Endodermal cell (in vitro differentiated cells): ENCODE measurements at places on chromosomes 12 and 14.

DNA sequence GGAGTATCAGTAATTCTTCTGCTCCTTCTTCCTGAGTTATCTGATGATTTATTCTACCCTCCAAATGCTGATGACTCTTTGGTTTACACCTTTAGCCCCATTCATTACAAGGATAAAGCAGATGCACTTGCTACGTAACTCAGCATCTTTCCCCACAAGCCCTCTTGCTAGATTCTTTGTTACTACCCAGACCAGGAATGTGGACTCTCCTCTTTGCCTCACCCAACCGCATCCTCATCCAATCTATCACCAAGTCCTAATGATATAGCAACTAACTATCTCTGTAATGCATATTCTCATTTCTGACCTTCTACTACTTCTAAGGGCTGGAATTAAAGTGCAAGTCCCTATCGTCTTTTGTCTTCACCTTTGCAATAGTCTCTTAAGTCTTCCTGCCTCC lies 9.2 kb downstream of the KRT1 start:
- DNase-seq, result no peak

DNA sequence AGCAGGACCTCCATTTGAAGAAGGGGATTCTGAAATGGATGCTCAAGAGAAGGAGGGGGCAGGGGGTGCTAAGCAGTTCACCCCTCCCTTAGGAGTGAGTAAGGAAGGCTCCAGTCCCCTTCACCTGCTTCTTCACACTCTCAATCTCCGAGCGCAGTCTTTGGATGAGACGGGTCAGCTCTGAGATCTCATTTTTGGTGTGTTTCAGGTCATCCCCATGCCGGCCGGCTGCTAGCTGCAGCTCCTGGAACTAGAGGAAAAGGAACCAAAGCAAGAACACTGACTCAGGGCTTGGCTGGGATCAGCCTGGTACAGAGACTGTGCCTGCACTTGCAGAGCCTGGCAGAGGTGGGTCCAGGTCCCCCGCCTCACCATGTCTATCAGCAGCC lies 7.3 kb downstream of the KRT73 start:
- DNase-seq, result peak; percentile 32

- no peak for DNase-seq
These were observed 62.6 kb upstream of the BICD1 start for GRCh38 chr12:32043928-32044549.

DNA sequence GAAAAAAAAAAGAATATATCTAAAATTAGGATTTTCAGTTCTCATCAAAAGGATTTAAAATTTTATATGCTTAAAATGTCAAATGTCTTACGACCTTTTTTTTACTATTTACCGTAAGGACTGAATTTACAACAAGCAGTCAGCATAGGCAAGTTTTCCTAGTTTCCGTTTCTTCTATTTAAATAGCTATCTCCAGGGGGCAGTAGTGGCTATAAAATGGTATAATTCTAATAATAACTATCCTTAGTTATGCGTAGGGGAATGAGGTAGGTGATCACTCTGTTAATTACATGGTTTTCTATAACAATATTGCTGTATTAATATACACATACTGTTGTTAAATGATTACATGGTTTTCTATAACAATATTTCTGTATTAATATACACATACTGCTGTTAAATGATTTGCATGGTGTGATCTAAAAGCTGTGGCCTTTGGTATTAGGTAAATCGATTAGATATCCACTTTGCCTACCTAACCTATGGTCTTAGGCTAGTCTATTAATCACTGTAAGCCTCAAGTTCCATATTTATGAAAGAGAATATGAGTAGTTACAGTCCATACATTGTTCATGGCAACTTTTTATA lies 217.7 kb upstream of the PDZRN4 start:
- DNase-seq, result no peak

DNA sequence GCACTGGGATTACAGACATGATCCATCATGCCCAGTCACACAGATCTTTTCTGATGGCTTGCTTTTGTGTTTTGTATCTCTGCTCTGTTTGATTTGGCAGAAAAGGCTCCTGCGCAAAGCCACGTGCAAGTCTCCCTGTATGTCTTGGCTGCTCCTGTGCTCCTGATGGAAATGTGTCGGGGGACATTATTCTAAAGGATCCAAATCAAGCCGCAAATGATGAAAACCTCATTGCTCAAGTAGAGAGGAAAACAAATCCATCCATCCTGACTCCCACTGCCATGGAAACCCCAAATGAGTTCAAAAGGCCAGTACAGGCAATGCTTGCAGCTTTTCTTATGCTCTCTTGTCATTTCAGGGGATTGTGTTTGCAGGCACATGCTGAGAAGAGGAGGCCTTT lies 93.8 kb downstream of the NDUFA12 start:
- no peak for DNase-seq

DNA sequence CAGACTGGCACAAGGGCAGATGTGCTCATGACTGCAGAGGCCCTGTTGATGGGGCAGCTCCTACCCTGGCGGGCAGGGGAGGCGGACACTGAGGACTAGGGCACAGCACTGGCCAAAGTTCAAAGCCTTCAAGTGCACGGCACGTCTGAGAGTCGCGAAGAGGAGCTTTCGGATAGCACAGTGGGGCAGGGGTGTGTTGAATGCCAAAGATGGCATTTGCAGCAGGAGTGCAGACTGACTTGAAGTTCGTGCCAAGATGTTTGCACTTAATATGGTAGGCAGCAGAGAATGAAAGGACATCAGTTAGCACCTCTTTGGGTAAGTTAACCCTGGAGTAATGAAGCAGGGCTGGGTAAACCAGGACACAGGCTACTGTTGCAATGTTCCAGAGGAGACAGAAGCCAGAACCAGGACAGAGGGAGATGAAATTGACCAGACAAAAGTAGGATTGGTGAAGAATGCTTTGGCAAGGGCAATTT lies 6.7 kb upstream of the EML1 start:
- no peak for DNase-seq

GRCh38 chr12:102322254-102322653 lies 124.6 kb upstream of the PMCH start:
- peak; percentile 79 for DNase-seq

- DNase-seq, result no peak
These were observed 362.8 kb downstream of the CACNA1C start for GRCh38 chr12:2415568-2415944.

- peak; percentile 44 for DNase-seq
These were observed 6.4 kb downstream of the FAIM2 start for GRCh38 chr12:49897276-49897675.

GRCh38 chr12:24599736-24600135 lies 349.2 kb downstream of the BCAT1 start:
- DNase-seq, result no peak

DNA sequence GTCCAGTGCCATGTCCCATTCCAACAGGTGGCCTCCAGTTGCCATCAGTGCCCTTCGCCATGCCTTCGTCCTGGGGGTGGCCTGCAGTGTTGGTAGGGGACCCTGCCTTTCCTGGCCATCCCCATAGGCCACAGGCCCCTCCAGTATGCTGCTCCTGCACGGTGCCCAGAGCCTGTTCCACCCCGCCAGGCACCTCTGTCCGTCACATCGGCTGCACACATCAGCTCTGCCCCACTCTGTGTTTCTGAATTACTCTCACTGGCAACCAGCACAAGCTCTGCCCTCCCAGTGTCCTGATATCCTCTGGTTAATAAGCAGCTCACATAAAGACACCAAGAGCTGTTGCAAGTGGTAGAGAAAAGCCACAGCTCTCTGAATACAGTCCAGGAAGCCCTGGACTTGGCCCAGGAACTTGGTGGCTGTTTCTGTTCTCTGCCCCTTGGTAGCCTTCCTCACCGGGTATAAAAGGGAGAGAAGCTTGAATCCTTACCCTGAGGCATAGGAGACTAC lies 31.3 kb upstream of the ATP2A2 start:
- peak; percentile 46 for DNase-seq

DNA sequence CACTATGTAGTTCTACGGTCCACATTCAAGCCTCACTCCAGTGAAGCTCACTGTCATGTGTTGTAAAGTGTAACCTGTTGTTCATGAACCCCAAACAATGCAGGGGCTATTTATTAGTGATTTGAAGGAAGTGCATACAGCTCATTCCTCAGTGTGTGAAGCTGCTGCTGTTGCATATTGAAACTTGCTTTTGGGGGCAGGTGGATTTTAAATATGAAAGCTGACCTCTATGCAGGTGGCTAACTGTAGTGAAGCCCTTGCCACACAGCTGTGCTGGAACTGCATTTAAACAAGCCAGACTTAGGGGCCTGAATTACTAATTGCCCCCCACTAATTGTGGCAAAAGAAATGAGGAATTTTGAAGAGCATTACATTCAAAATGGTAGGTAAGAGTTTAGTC lies 226.3 kb downstream of the ATP23 start:
- no peak for DNase-seq

- no peak for DNase-seq
These were observed 815.4 kb upstream of the MDGA2 start for GRCh38 chr14:48490756-48491155.

- no peak for DNase-seq
These were observed 130.4 kb downstream of the GRIP1 start for GRCh38 chr12:66548338-66549049.
